ENCODE measurements at places on chromosomes 5 and 9.

- no peak for DNase-seq
These were observed 519.2 kb downstream of the RASEF start for GRCh38 chr9:82543726-82544125.

DNA sequence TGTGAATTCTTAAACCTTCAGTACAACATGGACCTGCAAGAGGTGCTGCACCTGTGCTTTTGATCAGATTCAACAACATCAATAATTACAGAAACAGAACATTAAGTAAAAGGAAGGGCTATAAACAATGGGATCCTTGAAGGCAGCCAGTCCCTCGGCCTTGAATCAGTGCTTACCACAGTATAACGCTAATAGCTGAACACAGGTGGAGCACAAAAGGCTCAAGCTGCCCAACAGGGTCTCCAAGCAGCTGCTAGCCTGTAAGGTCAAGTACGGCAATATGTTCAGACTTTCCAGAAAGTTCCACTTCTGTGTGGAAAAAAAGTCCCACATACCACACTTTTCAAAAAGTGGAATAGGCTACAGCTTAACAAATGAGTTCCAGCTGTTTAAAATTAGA, 61.9 kb upstream of the ITGA1 start:
- DNase-seq, result no peak

DNA sequence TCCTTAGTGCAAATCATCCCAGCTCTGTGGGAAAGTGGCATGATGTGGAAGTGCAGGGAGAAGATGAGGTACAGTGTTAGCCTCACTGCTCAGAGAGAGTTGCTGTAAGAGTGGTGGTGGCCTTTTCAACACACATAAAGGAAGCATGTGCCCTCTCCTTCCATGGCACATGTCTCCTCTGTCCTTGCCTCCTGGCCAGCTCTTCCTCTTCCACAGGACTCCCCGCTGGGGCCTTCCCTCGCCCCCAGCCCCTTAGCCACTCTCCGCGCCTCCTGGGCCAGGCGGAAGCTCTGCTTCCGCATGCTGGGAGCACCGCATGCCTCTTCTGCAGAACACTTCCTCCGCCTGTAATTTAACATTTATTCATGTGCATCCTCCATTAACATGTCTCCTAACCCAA, 4.8 kb upstream of the KCNMB1 start:
- no peak for DNase-seq

DNA sequence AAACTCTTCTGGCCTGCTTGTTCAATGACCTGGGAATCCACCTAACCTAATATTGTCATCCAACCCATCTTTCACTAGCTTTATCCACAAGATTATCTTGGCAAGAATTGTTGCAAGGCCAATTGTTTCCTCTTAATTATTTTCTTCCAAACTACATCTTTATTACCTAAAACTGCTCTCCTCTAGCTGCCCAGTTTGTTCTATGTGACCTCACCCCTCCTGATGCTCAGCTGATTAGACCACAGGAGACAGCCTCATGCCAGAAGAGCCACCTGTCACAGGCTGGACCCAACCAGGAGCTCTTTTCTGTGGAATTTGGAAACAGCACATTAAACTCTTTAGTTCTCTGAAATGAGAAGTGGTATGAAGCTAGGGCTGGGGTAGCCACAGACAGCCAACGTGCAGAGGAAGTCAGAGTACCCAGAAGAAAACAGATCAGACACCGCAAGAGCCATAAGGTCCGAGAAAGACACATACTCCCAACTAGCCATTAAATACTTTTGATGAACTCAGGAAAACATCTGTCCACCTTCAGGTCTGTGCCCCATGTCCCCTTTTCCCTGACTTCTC, 12.0 kb downstream of the SAXO1 start:
- DNase-seq, result no peak

GRCh38 chr9:117334101-117334500, 80.8 kb downstream of the ASTN2 start:
- no peak for DNase-seq

- no peak for DNase-seq
These were observed 64.7 kb downstream of the TLR4 start for GRCh38 chr9:117768750-117769395.

All from left hindlimb (tissue), 1 donor.